ENCODE measurements at places on chromosomes 16 and 17.
A peak's percentile ranks its signal among the peaks of the same experiment; 100 is the strongest.

GRCh38 chr17:19410875-19411620, at the start of gene RNF112:
TSS of gene RNF112 (plus strand) at chr17:19411232. CDS start at chr17:19411409, 177 bp downstream.
- DNase-seq: no peak

GRCh38 chr16:88878967-88879787, 12.7 kb upstream of the PABPN1L start:
- DNase-seq: no peak

GRCh38 chr17:2459917-2460271, 51.8 kb downstream of the METTL16 start:
- DNase-seq: no peak

GRCh38 chr17:49230636-49231562, at the start of gene PHOSPHO1:
TSS of gene PHOSPHO1 (minus strand) at chr17:49230787. CDS start at chr17:49226691, 4,096 bp downstream.
- DNase-seq: peak; percentile 78

DNA sequence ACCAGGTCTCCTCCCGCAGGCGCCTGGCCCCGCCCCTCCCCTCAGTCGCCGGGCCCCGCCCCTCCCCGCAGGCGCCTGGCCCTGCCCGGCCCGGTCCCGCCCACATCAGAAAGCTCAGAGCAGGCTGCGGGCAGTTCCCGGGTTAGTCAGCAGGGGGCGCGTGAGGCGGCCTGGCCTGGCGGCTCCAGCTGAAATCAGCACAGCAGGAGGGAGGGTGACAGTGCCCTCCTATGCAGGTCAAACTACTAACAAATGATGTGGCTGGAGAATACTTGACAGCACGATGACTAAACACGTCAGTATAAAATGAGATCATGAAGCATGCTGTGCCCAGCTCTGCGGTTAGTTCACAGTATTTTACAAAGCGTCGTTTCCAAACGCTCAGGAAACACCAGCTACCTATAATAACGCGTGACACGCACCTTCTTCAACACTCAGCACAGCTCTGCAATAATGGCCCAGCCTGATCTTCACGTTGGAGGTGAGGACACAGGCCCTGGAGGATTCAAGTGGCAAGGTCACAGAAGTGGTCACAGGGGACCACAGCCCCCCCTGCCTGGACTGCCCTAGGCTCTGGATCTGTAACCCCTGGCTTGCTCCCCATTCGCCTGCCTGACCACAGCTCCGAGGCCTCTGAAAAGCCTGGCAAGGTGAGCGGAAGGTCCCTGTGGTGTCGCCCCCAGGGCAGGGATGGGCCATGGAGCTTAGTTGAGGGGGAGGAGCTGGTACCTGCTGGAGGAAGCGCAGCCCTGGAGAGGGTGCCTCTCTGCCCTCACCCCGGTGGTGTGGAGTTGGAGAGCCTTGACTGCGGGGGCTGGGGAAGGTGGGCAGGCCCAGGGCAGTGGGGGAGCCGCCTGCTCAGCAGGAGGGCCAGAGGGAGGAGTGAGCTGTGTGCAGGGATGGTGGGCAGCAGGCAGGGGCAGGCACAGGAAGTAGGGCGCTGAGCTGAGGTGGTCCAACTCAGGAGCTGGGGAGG, 81.2 kb downstream of the KCNJ12 start:
- DNase-seq: peak; percentile 90

DNA sequence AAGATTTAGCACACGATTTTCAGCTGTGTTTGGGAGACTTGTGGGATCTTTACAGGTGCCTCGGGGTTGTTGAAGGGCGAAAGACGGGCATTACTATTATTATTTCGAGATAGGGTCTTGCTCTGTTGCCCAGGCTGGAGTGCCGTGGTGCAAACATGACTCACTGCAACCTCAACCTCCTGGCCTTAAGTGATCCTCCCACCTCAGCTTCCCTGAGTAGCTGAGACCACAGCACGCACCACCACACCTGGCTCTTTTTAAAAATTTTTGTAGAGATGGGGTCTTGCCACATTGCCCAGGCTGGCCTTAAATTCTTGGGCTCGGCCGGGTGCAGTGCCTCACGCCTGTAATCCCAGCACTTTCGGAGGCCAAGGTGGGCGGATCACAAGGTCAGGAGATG, 29.7 kb upstream of the PHB1 start:
- no peak for DNase-seq

GRCh38 chr17:56929362-56929969, 15.6 kb upstream of the TRIM25 start:
- no peak for DNase-seq
